ENCODE measurements at places on chromosomes 5 and 9.
A peak's percentile ranks its signal among the peaks of the same experiment; 100 is the strongest.

DNA sequence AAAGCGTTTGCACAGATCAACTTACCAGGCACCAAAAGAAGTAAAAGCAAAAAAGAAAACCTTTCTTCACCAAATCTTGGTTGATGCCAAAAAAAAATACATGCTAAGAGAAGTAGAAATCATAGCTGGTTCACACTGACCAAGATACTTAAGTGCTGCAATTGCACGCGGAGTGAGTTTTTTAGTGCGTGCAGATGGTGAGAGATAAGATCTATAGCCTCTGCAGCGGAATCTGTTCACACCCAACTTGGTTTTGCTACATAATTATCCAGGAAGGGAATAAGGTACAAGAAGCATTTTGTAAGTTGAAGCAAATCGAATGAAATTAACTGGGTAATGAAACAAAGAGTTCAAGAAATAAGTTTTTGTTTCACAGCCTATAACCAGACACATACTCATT lies 36.4 kb upstream of the CCDC152 start:
- DNase-seq: no peak

- DNase-seq: no peak
Measured at GRCh38 chr5:99068944-99069650, 140.3 kb upstream of the CHD1 start.

- DNase-seq: no peak
Measured at GRCh38 chr5:104569621-104570020, 1007.0 kb upstream of the NUDT12 start.

DNA sequence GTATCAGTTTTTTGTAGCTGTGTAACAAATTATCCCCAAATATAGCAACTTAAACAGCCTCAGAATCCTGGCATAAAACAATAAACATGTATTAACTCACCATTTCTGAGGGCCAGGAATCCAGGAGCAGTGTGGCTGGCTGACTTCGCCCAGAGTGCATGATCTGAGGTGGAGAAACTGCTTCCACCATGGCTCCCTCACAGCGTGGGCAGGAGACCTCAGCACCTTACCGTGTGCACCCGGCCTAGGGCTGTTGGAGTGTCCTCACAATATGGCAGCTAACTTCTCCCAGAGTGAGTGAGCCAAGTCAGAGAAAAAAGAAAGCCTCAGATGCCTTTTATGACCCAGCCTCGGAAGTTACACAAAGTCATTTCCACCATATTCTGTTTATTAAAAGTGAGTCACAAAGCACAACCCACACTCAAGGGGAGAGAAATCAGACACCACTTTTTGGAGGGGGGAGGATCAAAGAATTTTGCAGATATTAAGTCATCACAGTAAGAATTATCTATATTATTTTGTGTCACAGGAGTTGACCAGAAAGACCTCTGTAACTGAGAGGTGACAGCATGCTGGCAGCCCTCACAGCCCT lies 59.6 kb downstream of the TSTD2 start:
- no peak for DNase-seq

DNA sequence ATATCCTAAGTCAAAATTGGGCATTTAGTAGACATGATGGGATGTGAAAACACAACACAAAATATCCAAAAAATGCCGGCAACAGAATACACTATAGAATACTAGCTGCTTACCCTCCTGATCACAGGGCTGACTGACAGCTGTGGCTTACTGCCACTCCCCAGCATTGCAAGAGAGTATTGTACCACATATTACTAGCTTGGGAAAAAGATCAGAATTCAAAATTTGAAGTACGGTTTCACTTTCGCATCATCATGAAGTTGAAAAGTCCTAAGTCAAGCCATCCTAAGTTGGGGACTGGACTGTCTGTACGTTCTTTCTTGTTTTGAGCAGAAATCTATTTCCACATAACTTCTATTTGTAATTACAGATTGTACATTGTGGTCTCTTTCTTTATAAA lies 851.4 kb downstream of the MAT2B start:
- no peak for DNase-seq

- peak; percentile 73 for DNase-seq
Measured at GRCh38 chr9:128191406-128192046, at the start of gene CIZ1. CIZ1 (minus strand) TSS chr9:128191572; CDS start chr9:128190857, 715 bp downstream.

DNA sequence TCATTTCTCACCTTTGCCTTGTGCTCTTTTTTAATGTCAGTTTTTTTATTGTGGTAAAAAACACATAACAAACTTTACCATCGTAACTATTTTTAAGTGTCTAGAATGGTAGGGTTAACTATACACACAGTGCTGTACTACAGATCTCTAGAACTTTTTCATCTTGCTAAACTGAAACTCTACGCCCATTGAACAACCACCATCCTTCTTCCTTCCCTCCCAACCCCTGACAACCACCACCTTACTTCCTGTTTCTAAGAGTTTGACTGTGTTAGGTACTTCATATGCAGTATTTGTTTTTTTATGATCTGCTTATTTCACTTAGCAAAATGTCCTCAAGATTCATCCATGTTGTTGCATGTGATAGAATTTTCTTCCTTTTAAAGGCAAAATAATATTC lies 54.9 kb downstream of the PSAT1 start:
- DNase-seq: peak; percentile 9

DNA sequence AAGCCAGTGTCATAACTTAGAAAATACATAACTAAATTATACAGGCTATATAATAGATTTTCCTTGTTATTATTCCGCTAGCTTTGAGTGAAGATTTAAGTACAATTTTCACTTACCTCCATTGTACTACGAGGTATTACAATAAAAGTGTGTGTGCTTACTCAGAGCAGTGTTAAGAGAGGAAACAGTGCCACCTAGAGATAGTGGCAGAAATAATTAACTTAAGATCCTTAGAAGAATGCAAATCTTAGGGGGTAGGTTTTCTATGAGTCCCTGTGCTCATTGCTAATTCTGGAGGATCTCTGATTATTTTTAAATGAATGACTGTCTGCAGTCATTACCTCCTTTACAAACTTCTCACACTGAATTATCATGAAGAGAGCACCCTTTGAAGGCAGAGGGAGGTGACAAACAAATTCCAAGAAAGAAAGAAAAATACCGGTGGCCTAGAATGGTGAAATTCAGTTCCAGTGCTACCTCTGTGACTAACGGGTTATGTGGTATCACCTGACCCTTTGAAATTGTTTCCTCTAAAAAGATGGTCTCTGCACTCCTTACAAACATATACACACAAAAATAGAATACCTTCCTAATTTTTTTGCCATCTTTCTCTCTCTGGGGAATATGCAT lies 379.8 kb downstream of the TRIM36 start:
- DNase-seq: no peak

DNA sequence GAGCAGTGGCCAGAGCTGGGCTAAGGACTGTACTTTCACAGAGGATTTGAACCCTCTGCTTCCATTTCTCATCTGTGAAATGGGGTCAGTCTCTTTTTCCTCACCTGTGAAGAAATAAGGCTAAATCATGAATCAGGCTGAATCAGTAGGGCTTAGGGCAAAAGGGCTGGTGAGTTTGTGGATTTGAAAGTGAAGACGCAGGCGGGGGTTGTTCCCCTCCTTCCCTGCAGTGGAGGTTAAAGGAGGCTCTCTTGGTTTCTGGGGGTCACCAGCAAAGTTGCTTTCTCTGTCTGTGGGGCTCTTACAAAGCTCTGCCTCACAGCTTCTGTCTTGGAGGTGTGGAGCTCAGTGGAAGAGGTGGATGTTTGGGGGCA lies 17.6 kb upstream of the NDST1 start:
- no peak for DNase-seq

GRCh38 chr5:180059326-180059725 lies 12.2 kb downstream of the RNF130 start:
- no peak for DNase-seq

- no peak for DNase-seq
Measured at GRCh38 chr5:116340799-116341198, 233.8 kb downstream of the SEMA6A start.

DNA sequence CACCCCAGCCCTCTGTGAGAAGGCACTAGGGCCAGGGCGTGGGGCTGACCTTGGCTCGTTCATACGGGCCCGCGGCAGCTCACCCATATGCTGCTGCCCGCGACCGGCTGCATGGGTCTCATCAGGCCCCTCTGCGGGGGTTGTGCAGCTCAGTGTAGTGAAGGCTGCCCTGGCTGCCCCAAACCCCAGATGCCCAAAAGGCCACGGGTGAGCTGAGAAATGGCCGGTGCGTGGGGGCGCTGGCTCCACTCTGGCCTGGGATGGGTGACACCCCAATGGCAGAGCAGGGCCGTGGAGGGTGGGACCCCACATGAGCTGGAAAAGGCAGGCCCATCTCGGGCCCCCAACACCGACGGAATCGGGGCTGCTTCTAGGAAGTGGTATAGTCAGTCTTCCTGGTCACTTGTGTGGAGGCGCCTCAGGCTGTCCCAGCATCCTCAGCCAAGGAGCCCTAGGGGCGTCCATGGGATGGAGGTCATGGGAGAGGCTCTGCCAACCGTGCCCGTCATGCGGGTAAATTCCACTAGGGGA lies 19.4 kb upstream of the LRRC14B start:
- DNase-seq: no peak

DNA sequence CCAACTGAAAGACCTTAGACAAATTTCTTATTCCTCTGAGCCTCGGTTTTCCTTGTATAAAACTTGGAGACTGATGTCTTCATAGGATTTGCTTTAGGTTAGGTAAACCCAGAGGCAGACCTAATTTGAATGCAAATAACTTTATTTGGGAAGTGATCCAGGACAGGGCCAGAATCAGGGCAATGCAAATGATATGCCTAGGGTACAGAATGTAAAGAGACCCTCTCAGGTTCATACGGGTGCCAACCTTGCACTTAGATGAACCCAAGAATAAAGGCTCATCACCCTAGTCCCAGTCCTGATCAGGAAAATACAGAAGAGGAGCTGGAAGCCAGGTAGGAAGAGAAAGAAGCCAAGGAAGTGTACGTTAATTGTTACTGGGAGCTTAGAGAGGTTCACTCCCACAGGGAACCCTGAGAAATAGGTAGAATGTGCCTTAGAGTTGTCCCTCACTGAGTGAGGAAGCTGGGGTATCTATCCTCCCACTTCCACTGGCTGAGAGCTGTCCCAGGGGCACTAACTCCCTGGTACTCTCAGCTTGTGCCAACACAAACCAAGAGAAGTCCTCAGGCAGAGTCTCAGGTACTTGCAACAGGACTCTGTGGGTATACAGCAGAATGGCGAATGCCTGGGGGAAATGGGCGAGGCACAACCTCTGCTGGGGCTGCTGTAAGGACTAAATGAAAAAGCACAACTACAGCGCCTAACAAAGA lies 3.1 kb upstream of the HK3 start:
- DNase-seq: no peak

- DNase-seq: no peak
Measured at GRCh38 chr9:18109675-18110074, 364.3 kb upstream of the ADAMTSL1 start.

DNA sequence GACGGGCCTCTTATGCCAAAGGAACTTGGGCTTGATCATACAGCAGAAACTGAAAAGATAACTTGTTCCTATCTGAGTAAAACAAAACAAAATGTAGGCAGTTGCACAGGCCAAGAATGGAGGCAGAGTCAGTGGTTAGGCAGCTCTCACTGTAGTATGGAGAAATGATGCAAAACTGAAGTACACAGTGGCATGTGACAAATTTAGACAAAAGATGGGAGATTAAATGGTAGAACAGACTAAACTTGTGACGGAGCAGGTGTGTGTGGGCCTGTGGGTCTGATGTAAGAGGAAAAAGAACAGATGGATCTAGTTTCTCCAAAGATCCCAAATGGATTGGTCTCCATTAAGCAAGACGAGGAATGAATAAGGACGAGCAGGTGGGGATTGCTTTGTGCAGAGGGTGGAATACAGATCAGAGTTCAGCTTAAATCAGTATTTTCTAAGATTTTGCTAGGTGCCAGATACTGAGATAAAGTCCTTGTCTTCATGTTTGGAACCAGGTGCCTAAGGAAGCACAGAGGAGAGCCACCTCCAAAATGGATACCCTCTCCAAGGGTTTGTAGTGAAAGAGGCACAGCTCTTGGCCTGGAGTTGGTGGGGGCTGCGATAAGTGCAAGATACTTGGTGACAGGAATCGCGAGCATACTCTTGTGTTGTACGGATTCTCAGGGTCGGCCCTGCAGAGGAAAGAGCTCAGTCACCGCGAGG lies 722 bp upstream of the DCP2 start:
- DNase-seq: no peak

GRCh38 chr9:112495614-112496013 lies 9.0 kb downstream of the KIAA1958 start:
- DNase-seq: no peak

DNA sequence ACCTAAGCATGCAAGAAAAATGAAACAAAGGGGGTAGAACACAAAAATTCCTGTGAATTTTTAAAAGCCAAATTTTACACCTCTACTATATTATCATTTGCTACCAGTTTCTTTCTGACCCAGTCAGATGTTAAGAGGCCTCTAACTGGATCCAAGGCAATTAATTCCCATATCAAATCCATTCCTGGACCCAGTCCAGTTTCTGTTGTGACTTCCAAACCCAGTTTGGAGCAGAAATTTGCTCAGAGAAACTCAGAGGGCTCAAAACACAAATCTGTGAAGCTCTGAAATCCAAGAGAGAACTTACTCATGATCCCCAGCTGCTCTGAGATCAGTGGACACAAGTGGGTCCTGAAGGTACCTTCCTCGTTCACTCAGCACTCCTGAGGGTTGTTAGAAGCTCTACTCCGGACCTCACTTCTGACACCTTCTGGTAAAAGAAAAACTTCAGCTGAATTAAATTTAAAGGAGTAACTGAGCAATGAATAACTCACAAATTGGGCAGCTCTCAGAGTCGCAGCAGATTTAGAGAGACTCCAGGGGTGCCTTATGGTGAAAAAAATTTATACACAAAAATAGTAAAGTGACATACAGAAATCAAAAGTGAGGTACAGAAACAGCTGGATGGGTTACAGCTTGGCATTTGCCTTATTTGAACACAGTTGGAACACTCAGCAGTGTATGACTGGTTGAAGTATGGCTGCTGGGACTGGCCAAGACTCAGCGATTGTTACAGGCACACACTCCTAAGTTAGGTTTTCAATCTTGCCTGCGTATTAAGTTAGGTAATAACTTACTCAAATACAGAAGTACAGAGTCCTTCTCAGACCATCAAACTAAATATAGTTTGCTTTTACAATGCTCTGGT lies 32.4 kb downstream of the INSL4 start:
- no peak for DNase-seq

DNA sequence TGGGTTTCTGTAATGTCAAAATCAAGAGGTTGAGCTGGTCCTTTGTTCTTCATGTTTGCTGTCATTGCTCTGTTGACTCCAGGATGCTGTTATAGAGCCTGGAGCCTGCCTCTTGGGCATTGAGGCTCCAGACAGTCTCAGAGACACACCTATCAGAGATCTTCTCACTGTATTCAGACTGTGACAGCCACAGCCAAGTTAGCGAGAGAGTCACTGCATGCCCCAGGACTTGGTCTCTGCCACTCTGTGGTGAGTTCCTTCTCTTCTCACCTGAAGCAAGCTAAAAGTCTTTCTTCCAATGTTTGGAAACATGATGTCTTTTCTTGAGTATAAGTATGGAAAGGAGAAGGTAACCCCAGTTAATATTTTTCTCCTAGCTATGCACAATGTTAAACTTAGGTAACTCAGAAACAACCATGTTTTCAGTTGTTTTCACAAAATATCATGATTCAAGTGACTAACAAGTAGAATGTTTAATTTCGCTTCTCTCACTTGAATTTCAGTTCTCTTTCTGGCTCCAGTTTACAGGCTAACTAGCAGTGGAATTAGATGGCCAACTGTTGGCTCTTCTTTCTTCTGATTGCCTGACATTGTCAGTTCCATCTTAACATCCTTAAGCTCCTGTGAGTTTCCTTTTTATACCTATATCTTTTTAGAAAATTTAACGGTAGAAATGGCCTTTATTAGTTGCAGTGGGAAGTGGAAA lies 20.6 kb upstream of the ZFYVE16 start:
- DNase-seq: no peak
